Lung microvascular endothelial cell (primary cell): ENCODE measurements at places on chromosomes 13 and 19.

- no peak for DNase-seq
Observed at GRCh38 chr19:19610376-19611202, 7.9 kb downstream of the PBX4 start.

GRCh38 chr13:23140492-23140891 is 40.3 kb upstream of the SGCG start:
- no peak for DNase-seq

GRCh38 chr13:43195551-43195950 is 172.2 kb downstream of the DNAJC15 start:
- DNase-seq, result peak; percentile 5

- DNase-seq, result no peak
Observed at GRCh38 chr13:75461314-75461713, 20.7 kb downstream of the TBC1D4 start.

- DNase-seq, result peak; percentile 91
Observed at GRCh38 chr13:19713186-19713965, 69.4 kb downstream of the PSPC1 start.

DNA sequence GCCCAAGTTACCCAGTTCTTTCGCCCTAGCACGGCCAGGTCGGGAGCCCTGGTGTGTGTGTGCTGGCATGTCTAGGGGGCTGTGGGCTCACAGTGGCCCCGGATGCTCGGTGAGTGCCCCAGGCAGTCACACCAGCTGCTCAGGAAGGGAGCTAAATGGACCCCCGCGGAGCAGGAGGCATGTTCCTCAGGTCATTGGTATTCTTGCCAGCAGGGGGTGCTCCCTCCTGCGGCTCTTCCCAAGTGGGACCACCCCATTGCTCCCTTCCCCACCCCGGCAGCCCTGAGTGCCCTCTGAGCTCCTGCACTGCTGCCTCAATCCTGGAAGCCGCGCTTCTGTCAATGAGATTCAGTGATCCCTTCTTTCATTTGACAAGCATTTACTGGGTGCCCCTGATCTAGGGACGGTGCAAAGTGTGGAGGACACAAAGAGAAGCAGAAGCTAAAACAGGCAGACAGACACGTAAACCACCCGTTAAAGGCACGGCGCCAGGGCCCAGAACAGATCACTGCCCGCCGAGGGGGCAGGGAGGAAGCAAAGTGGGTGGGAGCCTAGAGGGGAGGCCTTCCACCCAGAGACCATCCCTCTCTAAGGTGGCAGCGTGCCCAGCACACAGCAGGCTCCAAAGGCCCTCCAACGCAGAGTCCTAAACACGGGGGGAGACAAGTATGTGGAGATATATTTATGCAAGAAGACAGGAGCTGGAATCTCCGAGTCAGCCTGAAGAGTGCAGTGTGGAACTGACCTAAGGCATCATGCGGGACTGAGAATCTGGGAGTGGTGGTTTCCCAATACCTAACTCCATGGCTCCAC is 5.2 kb upstream of the ADPRHL1 start:
- DNase-seq, result peak; percentile 34

- DNase-seq, result no peak
Observed at GRCh38 chr13:61247149-61247936, 168.3 kb downstream of the PCDH20 start.

DNA sequence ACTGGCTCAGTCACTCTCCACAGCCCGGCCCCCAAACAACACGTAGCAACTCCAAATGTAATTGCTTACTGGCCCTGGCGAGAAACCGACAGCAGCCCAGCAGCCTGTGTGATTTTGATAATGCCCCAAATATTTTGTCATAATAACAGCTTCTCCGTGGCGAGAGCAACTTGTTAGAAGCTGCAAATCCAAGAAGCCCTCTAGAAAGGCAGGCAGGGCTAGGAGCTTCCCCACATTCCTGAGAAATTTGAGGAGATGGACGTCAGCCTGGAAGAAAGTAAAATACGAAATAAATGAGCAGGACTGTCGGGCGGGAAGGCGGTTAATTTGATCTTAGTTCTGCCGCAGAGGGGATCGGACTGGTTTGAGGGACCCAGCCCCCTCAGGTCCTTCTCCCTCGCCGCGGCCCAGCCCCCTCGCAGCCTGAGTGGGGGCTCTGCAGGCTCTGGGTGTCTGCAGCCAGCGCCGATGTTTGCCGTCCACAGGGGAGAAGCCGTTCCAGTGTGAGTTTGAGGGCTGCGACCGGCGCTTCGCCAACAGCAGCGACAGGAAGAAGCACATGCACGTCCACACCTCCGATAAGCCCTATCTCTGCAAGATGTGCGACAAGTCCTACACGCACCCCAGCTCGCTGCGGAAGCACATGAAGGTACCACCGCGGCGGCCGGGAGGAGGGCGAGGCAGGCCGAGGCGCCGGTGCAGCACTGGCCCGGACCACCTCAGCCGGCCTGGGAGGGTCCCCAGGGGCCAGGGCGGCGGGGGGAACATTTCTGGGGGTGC is 3.1 kb downstream of the ZIC2 start:
- no peak for DNase-seq

DNA sequence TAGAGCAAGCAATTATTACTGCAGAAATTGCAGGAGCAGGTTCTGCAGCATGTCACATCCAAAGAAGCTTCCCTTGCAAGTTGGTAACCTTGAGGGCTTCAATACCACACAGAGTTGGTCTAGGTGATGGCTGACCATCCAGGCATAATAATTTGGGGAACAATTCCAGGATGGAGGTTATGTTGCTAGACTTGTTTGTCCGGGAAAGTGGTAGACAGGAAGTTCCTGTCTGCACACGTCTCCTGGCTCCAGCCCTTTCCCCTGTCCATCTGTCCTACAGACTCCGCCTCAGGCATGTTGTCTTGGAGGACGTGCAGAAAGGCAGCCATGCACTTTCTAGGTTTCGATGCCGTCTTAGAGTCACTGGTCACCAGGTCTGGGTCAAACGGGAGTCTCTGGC is 26.0 kb downstream of the DPRX start:
- peak; percentile 39 for DNase-seq

DNA sequence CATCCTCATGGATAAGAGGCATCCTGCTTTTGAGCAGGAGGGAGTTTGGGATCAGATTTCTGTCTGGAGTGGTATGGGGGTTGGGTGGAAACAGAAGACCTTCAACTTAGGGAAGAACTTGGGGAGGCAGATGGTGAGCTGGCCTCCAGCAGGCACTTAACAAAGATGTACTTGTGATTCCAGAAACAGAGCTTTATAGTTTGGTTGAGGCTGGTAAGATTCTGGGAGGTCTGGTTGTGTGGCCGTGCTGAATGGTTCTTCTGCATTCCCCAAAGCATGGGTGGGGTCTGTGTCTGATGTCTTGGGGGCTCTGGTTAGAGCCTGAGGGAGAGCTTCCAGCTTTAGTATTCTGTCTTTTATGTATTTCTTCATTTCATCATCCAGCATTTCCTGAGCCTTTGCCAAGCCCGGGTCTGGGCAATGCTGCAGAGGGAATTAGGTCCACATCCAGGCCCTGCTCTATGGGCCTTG is 4.8 kb downstream of the MEGF8 start:
- DNase-seq, result no peak

- no peak for DNase-seq
Observed at GRCh38 chr13:37586164-37586563, 12.4 kb downstream of the POSTN start.

DNA sequence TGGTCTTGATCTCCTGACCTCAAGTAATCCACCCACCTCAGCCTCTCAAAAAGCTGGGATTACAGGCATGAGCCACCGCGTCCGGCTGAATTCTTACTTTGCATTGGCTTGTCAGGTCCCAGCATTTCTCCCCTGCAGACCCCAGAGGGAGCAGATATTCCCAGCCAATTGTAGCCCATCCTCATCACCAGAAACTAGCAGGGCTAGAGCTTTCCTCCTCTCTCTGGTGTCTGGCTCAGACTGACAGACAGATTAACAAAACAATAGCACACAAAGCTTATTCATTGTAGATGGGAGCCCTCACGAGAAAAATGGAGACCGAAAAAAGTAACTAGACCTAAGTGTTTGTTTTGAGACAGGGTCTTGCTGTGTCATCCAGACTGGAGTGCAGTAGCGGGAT is 7.5 kb upstream of the MPV17L2 start:
- no peak for DNase-seq

- DNase-seq, result no peak
Observed at GRCh38 chr19:38945562-38946228, 15.0 kb downstream of the MRPS12 start.

DNA sequence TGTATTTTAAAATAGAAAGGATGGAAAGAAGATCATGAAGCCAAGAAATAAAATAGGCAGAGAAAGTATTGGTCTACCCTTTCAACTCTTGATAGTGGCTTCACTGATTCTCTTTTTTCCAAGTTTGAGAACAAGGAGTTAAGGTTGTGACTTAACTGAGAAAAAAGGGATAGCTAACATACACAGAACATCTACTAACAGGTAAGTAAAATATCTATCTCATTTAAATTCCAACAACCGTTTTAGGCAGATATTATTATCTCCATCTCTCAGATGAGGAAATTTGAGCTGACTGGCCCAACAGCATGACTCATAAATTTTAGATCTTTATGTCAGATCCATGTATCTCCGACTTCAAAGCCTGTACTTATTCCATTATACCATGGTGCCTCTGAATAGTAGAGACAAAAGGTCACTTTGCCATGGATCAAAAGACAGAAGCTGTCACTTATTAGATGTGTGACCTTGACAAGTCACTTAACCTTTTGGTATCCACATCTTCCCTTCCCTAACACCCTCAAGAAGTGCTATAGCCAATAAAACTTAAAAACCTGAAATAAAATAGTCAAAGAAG is 152.1 kb downstream of the DACH1 start:
- DNase-seq, result no peak

DNA sequence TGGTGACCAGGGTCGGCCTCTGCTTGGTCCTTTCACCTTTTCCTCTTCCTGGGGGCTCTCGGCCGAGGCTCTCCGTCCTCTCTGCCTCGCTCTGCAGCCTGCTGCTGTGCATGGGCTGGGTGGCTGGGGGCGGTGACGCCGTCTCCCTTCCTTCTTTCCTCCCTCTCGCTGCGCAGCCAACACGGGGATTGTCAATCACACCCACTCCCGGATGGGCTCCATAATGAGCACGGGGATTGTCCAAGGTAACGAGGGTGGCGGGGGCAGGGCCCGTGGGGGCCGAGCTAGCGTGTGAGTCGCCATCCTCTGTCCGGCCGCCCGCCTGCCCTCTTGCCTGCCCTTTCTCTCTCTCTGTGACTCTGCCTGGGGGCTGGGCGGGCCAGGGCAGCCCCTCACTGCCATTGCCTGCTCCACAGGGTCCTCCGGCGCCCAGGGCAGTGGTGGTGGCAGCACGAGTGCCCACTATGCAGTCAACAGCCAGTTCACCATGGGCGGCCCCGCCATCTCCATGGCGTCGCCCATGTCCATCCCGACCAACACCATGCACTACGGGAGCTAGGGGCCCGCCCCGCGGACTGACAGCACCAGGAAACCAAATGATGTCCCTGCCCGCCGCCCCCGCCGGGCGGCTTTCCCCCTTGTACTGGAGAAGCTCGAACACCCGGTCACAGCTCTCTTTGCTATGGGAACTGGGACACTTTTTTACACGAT is 7.1 kb downstream of the YIPF2 start:
- no peak for DNase-seq

GRCh38 chr19:6963937-6964336 is 57.3 kb downstream of the MBD3L2B start:
- peak; percentile 29 for DNase-seq

GRCh38 chr19:5718579-5719273 is 1.2 kb downstream of the LONP1 start:
- peak; percentile 79 for DNase-seq

DNA sequence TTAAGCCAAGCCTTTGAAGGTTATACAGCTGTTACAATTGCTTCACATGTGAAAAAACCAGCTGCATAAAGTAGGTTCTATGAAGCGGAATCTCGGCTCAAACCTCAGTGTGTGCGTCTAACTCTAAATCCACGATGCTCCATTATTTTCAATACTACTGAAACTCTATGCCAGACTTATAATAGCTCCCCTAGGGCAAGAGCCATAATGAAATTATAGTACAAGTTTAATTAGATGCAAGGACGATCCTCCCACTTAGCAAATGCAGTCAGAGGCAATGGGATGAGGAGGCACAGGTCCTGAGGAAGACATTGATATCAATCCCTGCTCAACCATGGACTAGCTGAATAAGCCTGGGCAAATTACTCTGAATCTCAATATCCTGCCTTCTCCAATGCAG is 31.1 kb downstream of the SLC7A1 start:
- DNase-seq, result no peak

GRCh38 chr13:98768522-98768921 is 16.1 kb upstream of the SLC15A1 start:
- DNase-seq, result no peak

DNA sequence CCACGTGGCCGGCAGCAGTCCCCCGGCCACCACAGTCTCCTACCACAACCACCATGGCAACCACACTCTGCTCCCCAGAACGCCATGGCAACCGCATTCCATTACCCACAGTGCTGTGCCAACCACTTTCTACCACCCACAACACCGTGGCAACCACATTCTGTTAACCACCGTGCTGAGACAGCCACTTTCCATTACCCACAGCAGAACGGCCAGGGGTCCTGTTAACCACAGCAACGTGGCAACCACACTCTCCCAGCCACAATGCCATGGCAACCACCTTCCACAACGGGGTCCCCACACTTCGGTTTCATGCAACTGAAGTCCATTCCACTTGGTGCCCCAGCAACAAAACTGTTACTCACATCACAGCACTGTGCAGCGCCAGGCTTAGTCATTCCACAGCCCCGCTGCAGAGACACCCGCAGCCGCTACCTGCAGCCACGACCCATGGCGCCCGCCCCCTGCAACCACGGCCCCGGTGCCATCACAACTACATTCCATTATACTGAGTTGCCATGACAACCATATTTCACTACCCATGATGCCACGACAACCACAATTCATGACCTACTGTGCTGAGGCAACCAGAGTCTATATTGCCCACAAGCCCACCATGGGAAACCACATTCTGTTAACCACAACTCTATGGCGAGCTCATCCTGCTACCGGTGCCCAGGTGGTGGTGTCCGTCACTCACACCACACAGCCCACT is 10.0 kb downstream of the DPF1 start:
- peak; percentile 57 for DNase-seq

DNA sequence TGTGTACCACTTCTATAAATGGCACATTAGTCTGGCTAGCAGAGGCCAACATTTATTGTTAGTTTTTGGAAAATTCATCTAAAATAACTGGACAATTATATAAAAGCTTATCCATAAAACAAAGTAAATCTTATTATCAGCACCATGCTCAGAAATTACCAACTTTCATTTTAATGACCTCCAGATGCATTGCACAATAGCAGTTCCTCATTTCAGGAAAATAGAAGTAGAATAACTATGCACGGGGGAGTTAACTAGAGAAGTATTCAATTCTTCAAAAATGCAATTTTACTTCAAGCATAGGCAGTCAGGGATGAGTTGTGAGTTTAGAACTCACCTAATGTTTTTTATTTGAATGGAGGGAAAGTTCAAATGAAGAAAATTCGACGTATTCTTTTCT is 1023.5 kb downstream of the PCDH17 start:
- DNase-seq, result no peak

- DNase-seq, result peak; percentile 100
Observed at GRCh38 chr19:38930776-38931520, at the start of gene MRPS12. Gene MRPS12, plus strand, starts transcription at chr19:38930944. Its CDS starts 351 bp downstream, at chr19:38931295.
